Caco-2 (cell line): ENCODE measurements at places on chromosomes 7 and 10. TPM values are rescaled to one million over a fixed set of nuclear protein-coding genes. Genes with fewer than 3 reads are reported as not detected.

MRLN gene
- total RNA-seq = 0.88 and 0.98 TPM in 2 replicates

GRCh38 chr7:140232957-140233917 is 56.5 kb upstream of the KDM7A start:
- no peaks in the 10 kb centered on the region for H3K36me3 ChIP-seq
- DNase-seq = no peak
- H3K4me1 ChIP-seq = no peaks in the 10 kb centered on the region
- H3K4me3 ChIP-seq = no peak overlapping the region
- H3K27ac ChIP-seq = no peak overlapping the region

DNA sequence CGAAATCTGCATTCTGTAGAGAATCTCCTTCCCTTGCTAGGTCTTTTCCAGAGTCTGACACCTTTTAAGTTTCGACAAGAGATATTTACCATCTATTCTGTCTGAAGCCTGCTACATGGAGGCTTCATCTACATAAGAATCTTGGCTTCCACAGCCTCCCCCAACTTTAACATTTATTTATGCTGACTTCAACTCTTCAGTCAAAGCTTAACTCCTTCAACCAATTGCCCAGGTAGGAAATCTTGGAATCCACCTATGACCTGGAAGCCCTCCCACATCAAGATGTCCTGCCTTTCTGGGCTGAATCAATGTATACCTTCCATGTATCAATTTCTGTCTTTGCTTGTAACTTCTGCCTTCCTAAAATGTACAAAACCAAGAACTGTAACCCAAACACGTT is 54.7 kb downstream of the MINPP1 start:
- DNase-seq = no peak
- H3K4me1 ChIP-seq = no peaks in the 10 kb centered on the region
- H3K27me3 ChIP-seq = no peaks in the 10 kb centered on the region
- H3K4me3 ChIP-seq = no peak overlapping the region
- H3K36me3 ChIP-seq = no peaks in the 10 kb centered on the region

GIMAP4 gene
- total RNA-seq = not detected in 2 replicates

GRCh38 chr10:43068471-43069210 is 8.2 kb upstream of the RET start:
- no peaks in the 10 kb centered on the region for H3K4me1 ChIP-seq
- no peak for DNase-seq
- H3K27ac ChIP-seq = no peak overlapping the region
- no peak overlapping the region for H3K4me3 ChIP-seq
- peaks cover 3% of the 10 kb centered on the region for H3K27me3 ChIP-seq

TNS3 gene
- total RNA-seq = 252 and 263 TPM in 2 replicates

- peaks cover 20% of the 10 kb centered on the region for H3K4me1 ChIP-seq
- peak; percentile 36 for DNase-seq
- H3K36me3 ChIP-seq = no peaks in the 10 kb centered on the region
- no peaks in the 10 kb centered on the region for H3K27me3 ChIP-seq
- H3K4me3 ChIP-seq = no peak overlapping the region
Measured at GRCh38 chr10:72089618-72090017, 1.3 kb upstream of the SPOCK2 start.

FAM25A gene
- not detected in 2 replicates for total RNA-seq

ANKRD22 gene
- total RNA-seq = not detected in 2 replicates

DNA sequence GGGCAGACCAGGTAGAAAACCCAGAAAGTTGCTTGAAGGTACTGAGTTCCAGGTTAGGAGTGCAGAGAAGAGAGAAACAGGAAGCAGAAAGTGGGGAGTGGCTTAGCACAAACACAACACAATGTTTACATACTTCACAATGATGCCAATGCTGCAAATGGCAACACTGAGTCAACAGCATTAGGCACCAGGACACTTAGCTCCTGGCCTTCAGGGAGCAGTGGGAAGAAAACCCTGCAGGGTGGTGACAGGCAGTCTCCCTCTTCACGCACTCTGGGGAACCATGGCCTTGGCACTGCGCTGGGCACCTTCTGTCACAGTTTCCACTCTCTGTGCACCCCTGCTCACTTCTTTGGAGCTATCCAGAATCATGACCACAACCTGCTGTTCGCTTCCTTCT is 7.3 kb downstream of the ICA1 start:
- H3K36me3 ChIP-seq = no peaks in the 10 kb centered on the region
- H3K4me1 ChIP-seq = peaks cover 9% of the 10 kb centered on the region; the same call in 1 of the 2 replicates
- DNase-seq = no peak

GRCh38 chr7:141511676-141512396 is 39.4 kb upstream of the AGK start:
- no peak for DNase-seq
- H3K4me1 ChIP-seq = no peaks in the 10 kb centered on the region
- H3K27me3 ChIP-seq = no peaks in the 10 kb centered on the region; the same call in 1 of the 2 replicates
- H3K36me3 ChIP-seq = no peaks in the 10 kb centered on the region
- peak overlapping the region; percentile 42 for H3K4me3 ChIP-seq

PTPRZ1 gene
- total RNA-seq = 0.39 TPM in 1 of 2 replicates, not detected in the other

DNA sequence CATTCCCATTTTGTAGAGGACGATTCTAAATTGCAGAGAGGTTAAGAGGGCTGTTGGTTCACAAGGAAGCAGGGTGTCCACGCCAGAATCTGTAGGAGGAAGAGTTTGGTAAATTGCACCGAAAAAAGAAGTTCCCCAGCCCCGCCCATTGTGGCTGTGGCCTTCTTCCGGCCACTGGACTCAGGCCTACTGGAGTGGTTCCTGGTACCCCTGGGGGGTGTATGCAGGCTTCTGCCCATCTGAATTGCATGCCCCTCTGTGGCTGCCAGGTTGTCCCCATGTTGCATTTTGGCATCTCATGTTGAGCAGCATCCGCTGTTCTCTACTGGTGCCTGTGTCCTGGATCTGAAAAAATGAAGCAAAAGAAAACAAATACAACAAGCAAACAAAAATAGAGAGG is 234.2 kb downstream of the WDR11 start:
- H3K27me3 ChIP-seq = no peaks in the 10 kb centered on the region
- H3K36me3 ChIP-seq = no peaks in the 10 kb centered on the region
- DNase-seq = no peak
- H3K4me3 ChIP-seq = no peak overlapping the region

KCNIP2 gene
- total RNA-seq = 5.5 and 6.1 TPM in 2 replicates

NEBL gene
- 39.5 and 55.2 TPM in 2 replicates for total RNA-seq

CPEB3 gene
- total RNA-seq = 2.3 TPM in 2 replicates

GRCh38 chr7:43906331-43907010 is at the start of gene URGCP:
Gene URGCP, minus strand, starts transcription at chr7:43906596. Its CDS starts 21 bp downstream, at chr7:43906575.
- peak within 1 kb of the TSS; percentile 86 for H3K27ac ChIP-seq
- H3K36me3 ChIP-seq = no peaks in the 10 kb centered on the region
- DNase-seq = peak; percentile 74
- no peaks in the 10 kb centered on the region for H3K27me3 ChIP-seq

- no peak overlapping the region for H3K4me3 ChIP-seq
- no peaks in the 10 kb centered on the region for H3K36me3 ChIP-seq
- no peak overlapping the region for H3K27ac ChIP-seq
- no peaks in the 10 kb centered on the region; the same call in 1 of the 2 replicates for H3K27me3 ChIP-seq
- peaks cover 10% of the 10 kb centered on the region; the same call in 1 of the 2 replicates for H3K4me1 ChIP-seq
Measured at GRCh38 chr7:128172151-128172550, 68.9 kb upstream of the LEP start.

DNA sequence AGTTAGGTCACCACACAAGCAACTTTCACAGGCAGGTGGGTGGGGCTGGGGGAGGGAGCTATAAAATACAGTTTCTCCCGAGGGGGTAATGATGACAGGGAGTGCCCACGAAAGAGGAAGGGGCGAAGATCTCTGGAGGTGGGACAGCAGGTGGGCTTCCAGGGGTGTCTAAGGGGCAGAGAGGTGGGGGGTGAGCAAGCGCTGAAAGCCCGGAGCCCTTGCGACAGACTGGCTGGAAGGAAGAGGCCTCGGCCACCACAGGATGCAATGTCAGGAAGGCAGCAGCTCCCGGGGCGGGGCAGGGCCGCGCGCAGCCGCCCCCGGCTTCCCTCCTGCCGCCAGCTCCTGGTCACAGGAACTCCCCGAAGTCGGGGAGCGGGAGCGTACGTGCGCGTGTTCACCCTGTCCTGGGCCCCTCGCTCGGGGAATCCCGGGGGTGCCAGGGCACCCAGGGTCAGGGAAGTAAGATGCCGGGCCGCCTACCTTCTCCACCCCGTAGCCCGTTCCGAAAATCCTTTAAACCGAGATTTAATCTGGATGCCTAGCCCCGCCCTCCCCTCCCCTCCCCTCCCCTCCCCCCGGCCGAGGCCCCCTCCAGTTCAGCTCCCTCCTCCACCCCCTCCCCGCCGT is 105.2 kb upstream of the PPIF start:
- H3K4me3 ChIP-seq = no peak overlapping the region
- no peak for DNase-seq
- no peaks in the 10 kb centered on the region for H3K36me3 ChIP-seq
- H3K27me3 ChIP-seq = no peaks in the 10 kb centered on the region
- H3K27ac ChIP-seq = no peak overlapping the region

GRCh38 chr7:99837649-99838361 is 10.0 kb downstream of the CYP3A43 start:
- peaks cover 8% of the 10 kb centered on the region for H3K4me1 ChIP-seq
- no peaks in the 10 kb centered on the region for H3K36me3 ChIP-seq
- no peak overlapping the region for H3K4me3 ChIP-seq
- H3K27me3 ChIP-seq = no peaks in the 10 kb centered on the region
- DNase-seq = no peak

DNA sequence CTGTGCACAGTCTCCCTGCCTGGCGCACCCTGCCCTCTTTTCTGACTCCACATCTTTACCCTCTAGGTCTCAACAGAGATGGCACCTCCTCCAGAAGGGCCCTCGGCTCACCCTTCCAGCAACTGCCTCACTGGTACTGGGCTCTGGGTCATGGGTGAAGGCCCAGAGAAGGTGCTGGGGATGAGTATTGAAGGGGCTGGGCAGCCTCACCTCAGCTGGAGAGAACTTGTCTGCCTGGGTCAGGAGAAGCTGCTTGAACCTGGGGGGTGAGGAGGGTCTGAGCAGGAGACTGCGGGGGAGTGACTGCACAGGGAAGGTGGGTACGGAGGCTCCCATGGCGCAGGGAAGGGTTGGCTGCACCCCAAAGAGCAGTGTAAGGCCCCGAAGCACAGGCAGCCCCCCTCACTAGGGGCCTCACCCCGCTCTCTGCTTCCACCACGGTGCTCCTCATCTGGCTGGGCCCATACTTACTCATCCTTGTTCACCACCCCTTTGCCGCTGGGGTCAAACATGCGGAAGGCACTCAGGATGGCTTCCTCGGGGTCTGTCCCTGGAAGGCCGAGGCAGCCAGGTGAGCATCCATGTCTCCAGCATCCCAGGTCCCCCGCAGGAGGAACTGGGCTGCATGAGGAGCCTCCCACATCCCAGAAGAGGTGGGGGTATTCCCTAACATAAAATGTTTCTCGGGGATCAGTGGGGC is 1.7 kb downstream of the MYL7 start:
- H3K4me1 ChIP-seq = peaks cover 7% of the 10 kb centered on the region
- no peak for DNase-seq
- peak overlapping the region; percentile 4 for H3K27ac ChIP-seq
- no peak overlapping the region for H3K4me3 ChIP-seq
- H3K36me3 ChIP-seq = no peaks in the 10 kb centered on the region

- no peak for DNase-seq
- peak overlapping the region; percentile 93 for H3K27ac ChIP-seq
- H3K36me3 ChIP-seq = no peaks in the 10 kb centered on the region
- no peaks in the 10 kb centered on the region for H3K27me3 ChIP-seq
- peaks cover 30% of the 10 kb centered on the region for H3K4me1 ChIP-seq
Measured at GRCh38 chr10:101032637-101033224, 1.7 kb downstream of the SFXN3 start.

DNA sequence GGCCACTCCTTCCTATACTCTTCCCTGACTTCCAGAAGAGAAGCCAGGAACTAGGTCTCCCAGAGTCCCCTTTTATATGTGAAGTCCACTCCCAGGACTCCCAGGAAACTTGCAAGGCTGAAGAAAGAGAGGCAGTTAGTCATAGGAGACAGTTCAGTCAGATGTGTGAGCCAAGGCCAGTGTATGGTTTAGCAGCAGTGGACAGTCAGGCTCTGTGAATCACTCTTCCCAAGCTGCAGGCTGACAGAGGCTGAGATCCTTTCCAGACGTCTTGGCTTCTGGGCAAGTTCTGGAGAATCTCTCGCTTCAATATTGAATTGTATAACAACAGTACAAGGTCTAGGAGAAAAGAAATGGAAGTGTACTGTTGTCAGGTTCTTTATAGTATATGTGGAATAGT is 26.9 kb downstream of the BLVRA start:
- H3K27me3 ChIP-seq = no peaks in the 10 kb centered on the region
- H3K4me1 ChIP-seq = 0 out of 2 replicates have a peak, but pooled peaks cover 6% of the 10 kb centered on the region
- DNase-seq = no peak
- H3K27ac ChIP-seq = no peak overlapping the region

DNA sequence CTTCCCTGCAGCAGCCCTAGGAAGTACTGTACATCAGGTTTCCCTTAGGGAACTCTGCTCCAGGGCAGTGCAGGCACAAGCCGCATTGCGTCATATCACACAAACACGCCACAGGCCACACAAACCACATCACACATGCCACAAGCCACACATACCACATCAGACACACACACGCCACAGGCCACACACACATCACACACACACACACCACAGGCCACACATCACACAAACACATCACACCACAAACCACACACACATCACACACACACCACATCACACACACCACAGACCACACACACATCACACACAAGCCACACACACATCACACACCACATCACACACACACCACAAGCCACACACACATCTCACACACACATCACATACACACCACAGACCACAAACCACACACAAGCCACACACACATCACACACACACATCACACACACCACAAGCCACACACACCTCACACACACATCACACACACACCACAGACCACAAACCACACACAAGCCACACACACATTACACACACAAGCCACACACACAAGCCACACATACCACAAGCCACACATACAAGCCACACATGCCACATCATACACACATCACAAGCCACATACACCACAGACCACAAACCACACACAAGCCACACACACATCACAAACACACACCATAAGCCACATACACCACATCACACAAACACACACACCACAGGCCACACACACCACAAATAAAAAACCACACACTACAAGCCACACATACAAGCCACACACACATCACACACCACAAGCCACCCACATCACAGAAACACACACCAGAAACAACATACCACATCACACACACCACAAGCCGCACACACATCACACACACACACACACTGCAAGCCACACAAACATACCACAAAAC is 53.4 kb downstream of the TMEM209 start:
- H3K36me3 ChIP-seq = no peaks in the 10 kb centered on the region
- no peak overlapping the region for H3K27ac ChIP-seq
- no peak overlapping the region for H3K4me3 ChIP-seq
- H3K27me3 ChIP-seq = no peaks in the 10 kb centered on the region
- no peaks in the 10 kb centered on the region for H3K4me1 ChIP-seq

TNRC18 gene
- 73.7 and 75.6 TPM in 2 replicates for total RNA-seq

GRCh38 chr10:62688971-62689700 is 115.4 kb upstream of the ADO start:
- H3K36me3 ChIP-seq = no peaks in the 10 kb centered on the region
- H3K27ac ChIP-seq = no peak overlapping the region
- no peak overlapping the region for H3K4me3 ChIP-seq
- H3K4me1 ChIP-seq = no peaks in the 10 kb centered on the region
- H3K27me3 ChIP-seq = no peaks in the 10 kb centered on the region
- DNase-seq = no peak
